NCI-H1105 treated with DMSO at 0.1 percent for 48 hours (cell line): ENCODE measurements at places on chromosomes 13 and 19.
A peak's percentile ranks its signal among the peaks of the same experiment; 100 is the strongest.

DNA sequence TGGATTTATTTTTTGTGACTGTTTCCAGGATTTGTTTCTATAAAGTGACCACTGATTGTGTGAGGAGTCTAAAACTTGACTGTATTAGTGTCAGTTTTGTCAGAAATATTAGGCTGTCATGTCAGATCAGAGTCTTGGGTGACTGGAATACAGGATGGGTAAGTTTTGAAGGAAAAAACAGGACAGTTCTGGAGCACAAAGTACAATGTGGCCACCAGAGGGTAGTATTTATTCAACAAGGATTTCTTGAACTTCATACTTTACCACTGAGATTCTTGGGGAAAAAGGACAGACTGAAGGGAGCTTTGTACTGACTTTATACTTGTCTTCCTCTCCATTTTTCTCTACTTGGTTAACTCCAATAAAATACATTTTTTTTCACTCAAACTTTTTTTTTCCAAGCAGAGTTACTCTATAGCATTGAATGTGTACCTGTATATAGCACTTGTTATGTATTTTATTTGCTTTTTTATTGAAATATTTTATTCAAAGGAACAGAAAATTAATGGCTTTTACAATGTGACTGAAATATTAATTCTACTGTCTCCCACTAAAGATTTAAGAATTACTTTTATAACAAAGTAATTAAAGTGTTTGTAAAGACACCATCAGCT, 51.1 kb downstream of the LMO7 start:
- DNase-seq = peak; percentile 4

DNA sequence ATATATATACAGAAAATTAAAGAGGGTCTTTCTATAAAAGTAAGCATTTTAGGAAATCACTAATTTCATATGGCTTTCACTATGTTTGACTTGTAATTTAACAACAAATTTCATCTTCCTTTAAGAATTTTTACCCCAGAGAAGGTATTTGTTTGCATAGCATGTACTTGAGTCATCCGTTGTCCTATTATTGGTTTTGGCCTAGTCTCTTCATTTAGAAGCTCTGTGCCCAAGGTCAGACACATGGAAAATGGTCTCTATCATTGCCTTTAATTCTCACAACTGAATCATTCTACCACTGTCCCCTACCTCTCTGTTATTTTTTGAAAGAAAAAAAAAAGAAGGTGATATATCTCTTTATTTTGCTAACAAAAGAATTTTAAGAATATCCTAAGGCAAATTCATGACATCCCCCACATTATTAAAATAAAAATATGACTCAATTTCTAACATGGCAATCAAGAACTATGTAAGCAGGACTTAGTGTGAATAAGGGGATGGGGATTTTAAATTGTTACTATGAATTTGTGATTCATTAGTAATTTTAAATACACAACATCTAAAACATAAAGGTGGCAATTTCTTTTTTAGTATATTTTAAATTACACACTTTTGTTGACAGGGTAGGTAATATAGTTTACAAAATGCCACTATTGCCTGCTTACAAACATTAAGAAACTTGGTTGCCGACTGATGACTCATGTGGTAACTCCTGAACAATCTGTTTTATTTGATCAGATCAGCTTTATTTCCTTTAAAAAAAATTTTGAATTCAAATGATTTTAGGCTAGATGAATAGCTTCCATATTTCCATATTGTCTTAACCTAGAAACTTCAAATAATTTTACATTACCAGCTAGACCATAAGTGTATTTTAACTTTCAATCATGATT, 13.9 kb downstream of the SLITRK5 start:
- no peak for DNase-seq

- DNase-seq = peak; percentile 9
Measured at GRCh38 chr13:44197791-44198770, 175.5 kb upstream of the SERP2 start.

DNA sequence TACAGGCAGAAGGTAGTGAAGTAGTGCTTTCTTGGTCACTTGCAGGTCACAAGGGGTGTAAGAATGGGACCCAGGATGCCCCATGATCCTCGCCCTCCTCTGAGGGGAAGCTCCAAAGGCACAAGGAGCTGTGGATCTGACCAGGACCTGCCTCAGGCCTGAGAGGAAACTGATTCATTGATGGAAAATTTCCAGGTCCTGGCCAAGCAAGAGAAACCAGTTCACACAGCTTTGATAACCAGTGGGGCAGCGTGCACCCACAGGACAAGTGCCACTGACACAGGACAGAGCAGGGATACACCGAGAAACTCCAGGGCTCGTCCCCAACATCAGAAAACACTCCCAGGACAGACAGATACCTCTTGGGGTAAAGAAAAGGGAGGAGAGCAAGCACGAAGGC, 177.1 kb downstream of the RBM26 start:
- no peak for DNase-seq

DNA sequence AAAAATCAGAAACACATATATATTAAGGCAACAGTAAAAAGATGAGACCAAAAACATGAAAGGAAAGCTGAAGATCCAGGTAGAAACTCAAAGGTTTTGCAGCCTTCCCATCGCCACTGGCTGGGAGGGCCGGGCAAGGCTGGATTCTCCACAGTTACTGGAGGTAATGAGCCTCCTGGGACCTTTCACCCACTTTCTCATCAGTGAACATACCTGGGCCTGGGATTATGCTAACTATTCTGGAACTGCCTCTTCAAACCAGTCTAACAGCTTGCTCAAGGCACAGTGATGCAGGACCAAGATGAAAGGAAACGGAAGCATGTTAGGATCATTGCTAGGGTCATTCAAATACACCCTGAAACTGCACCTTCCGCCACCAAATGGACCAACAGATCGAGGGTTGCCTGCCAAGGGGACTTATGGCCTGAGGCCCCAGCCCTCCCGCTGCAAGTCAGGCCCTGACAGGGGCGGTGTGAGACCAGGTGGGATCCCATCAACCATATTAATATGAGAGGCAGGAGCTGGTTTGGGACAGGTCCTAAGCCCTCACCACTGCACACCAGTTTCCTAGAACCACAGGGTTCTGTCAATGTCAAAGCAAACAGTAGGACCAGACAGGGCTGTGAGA, 28.4 kb upstream of the ATP12A start:
- no peak for DNase-seq

GRCh38 chr13:43229506-43229905, 206.1 kb downstream of the DNAJC15 start:
- no peak for DNase-seq
